ENCODE measurements at places on chromosomes 3 and 15. TPM values are rescaled to one million over a fixed set of nuclear protein-coding genes. Genes with fewer than 3 reads are reported as not detected.

Gene NR1I2
- 0.13 TPM for polyA plus RNA-seq

Gene AQP9
- 16.7 TPM for polyA plus RNA-seq

Gene EIF1B
- 115 TPM for polyA plus RNA-seq

Gene GPX1
- 1,140 TPM for polyA plus RNA-seq

Gene PLXND1
- 131 TPM for polyA plus RNA-seq

Gene CCR9
- 0.06 TPM for polyA plus RNA-seq

Gene DPPA2
- not detected for polyA plus RNA-seq

Gene DNAJA4
- 9.4 TPM for polyA plus RNA-seq

Gene CCR8
- not detected for polyA plus RNA-seq

Gene IL17RD
- 3.1 TPM for polyA plus RNA-seq

Data from adipose tissue (tissue), 3 donors.